Activated naive CD4-positive, alpha-beta T cell treated with Interleukin-2 at 50 U/mL for 16 hours (primary cell): ENCODE measurements at places on chromosomes 3 and 15.

- no peak for DNase-seq
Measured at GRCh38 chr3:49775538-49775937, 10.8 kb downstream of the IP6K1 start.

DNA sequence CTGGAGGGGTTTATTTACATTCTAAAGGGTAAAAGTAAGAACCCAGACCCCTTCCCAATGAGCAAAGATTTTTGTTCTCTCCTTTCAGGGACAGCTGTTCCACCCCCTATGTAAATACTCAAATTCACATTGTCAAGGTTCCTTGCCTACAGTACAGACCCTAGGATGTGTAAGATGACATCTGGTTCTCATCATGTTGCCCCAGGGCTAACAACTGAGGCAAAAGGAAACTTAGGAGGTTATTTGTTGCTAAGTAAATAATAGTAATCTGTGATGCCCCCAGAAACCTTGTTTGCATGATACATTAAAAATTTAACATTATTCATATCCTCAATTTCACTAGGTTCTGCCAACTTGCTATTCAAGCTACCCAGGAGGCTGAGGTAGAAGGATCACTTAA is 135.0 kb upstream of the CCNL1 start:
- DNase-seq: no peak

- no peak for DNase-seq
Measured at GRCh38 chr3:186882150-186882524, 39.6 kb downstream of the ADIPOQ start.

GRCh38 chr15:34331809-34332208 is 5.8 kb downstream of the SLC12A6 start:
- no peak for DNase-seq

GRCh38 chr3:17140670-17141505 is 256.1 kb downstream of the PLCL2 start:
- DNase-seq: no peak

DNA sequence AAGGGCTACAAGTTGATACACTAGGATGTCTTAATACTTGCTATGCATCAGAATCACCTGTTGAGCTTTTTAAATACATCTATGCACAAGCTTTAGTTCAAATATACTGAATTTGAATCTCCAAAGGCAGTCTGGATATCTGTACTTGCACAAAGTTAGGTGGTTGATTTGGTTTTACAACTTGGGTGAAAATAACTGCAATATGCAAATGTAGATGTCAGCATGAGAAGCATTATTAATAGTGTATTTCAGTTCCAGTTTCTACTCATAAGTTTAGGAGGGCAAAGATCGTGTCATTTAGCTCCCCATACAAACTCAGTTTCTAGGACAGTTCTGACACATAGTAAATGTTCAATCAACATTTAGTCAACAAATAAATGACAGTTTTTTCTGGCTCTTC is 25.6 kb downstream of the IQCB1 start:
- DNase-seq: no peak

DNA sequence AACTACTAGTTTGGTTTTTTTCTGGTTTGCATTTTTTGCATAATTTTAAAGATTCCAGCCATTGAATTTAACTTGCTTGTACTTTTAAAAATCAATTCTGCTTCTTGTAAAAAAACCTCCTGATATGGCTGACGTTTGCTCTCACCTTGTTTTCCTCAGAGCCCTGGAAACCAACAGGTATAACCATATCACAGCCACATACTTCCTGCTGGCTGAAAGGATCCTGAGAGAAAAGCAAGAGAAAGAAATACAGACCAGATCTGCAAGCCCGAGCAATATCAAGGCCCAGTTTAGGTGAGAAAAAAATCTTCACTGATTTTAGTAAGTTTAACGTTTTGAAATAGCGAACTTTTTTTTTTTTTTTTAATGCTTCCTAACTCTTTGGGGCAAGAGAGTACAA is 56.8 kb downstream of the SNRK start:
- DNase-seq: no peak
